Adrenal gland (tissue), 19 donors: ENCODE measurements at places on chromosomes 2 and 18. TPM values are rescaled to one million over a fixed set of nuclear protein-coding genes. Genes with fewer than 3 reads are reported as not detected.

DNA sequence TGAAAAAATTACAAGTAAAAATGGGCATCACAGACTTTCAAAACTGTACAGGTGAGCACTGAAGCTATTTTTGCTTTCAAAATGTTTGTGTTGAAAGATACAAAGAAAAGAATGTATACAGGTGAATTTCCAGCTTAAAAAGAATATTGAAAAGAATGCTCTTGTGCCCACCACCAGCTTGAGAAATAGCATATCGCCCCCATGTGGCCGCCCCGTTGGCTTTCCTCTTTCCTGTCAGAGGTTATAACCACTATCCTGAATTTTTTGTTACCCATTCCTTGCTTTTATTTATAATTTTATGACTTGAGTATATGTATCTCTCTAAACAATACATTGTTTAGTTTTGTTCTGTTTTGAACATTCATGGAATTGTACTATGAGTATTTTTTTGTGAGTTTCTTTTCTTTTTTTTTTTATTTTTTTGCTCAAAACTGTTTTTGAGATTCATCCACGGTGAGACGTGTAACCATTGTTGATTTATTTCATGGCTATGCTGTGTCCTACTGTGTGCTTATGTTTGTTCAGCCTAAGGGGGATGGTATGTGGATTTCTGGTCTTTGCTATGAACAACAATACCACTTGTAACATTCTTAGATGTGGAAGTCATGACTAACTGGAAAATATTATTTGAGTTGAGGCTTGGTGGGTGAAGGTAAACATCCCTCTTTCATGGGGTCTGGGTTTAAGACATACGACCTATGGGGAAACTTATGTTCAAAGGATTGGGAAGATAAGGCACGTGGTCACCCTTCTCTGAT, 11.6 kb downstream of the TRPM8 start:
- no peak overlapping the region for H3K4me3 ChIP-seq
- DNase-seq: no peak
- no peak overlapping the region for H3K27ac ChIP-seq

CHST9 gene
- 0.14 TPM for total RNA-seq

GRCh38 chr2:28390746-28391563, 1.7 kb upstream of the FOSL2 start:
- DNase-seq: peak; percentile 92
- peak overlapping the region; percentile 90 for H3K4me3 ChIP-seq
- no peaks in the 10 kb centered on the region for H3K27me3 ChIP-seq
- peak overlapping the region; percentile 94 for H3K27ac ChIP-seq
- H3K4me1 ChIP-seq: peaks cover 14% of the 10 kb centered on the region

- H3K27me3 ChIP-seq: no peaks in the 10 kb centered on the region
- no peak for DNase-seq
- H3K27ac ChIP-seq: peak overlapping the region; percentile 77
- peaks cover 15% of the 10 kb centered on the region for H3K4me1 ChIP-seq
These were observed 949 bp downstream of the CDC42EP3 start for GRCh38 chr2:37670378-37671008.

GRCh38 chr2:4882941-4883340, 809.2 kb upstream of the SOX11 start:
- H3K27me3 ChIP-seq: no peaks in the 10 kb centered on the region
- H3K4me1 ChIP-seq: no peaks in the 10 kb centered on the region
- DNase-seq: no peak
- H3K27ac ChIP-seq: no peak overlapping the region

- no peaks in the 10 kb centered on the region for H3K4me1 ChIP-seq
- DNase-seq: no peak
- no peaks in the 10 kb centered on the region for H3K36me3 ChIP-seq
- H3K27me3 ChIP-seq: no peaks in the 10 kb centered on the region
These were observed 5.9 kb upstream of the CETN1 start for GRCh38 chr18:574149-574860.

ZNF385B gene
- 15.3 TPM for total RNA-seq

- no peak for DNase-seq
- H3K4me1 ChIP-seq: no peaks in the 10 kb centered on the region
- H3K27ac ChIP-seq: no peak overlapping the region
- no peaks in the 10 kb centered on the region for H3K27me3 ChIP-seq
- H3K36me3 ChIP-seq: no peaks in the 10 kb centered on the region
- no peak overlapping the region for H3K4me3 ChIP-seq
These were observed 33.5 kb upstream of the ZEB2 start for GRCh38 chr2:144553379-144553778.

DNA sequence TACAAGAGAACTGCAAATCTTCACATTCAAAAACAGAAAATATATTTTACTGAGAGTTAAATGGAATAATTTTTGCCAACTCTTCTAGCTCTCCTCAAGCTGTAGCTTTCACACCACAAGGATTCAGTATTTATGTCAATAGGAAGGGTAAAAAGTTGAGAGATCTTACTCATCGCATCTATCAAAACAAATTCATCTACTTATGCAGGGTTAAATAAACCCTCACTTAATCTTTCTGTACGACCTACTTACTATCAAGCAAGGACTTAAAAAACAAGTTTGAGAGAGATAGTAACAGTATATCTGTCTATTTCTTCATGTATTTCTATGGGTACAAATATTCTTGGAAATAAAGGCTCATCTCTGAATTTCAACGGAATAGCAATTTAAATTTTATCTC, 35.5 kb downstream of the SIGLEC15 start:
- no peaks in the 10 kb centered on the region for H3K4me1 ChIP-seq
- no peaks in the 10 kb centered on the region for H3K36me3 ChIP-seq
- no peaks in the 10 kb centered on the region for H3K27me3 ChIP-seq
- no peak overlapping the region for H3K4me3 ChIP-seq
- no peak overlapping the region for H3K27ac ChIP-seq

- H3K4me1 ChIP-seq: peaks cover 27% of the 10 kb centered on the region
- DNase-seq: no peak
- no peaks in the 10 kb centered on the region for H3K27me3 ChIP-seq
- no peaks in the 10 kb centered on the region for H3K36me3 ChIP-seq
- no peak overlapping the region for H3K27ac ChIP-seq
- H3K4me3 ChIP-seq: no peak overlapping the region
These were observed 39.2 kb downstream of the GALNT1 start for GRCh38 chr18:35620765-35621164.

DNA sequence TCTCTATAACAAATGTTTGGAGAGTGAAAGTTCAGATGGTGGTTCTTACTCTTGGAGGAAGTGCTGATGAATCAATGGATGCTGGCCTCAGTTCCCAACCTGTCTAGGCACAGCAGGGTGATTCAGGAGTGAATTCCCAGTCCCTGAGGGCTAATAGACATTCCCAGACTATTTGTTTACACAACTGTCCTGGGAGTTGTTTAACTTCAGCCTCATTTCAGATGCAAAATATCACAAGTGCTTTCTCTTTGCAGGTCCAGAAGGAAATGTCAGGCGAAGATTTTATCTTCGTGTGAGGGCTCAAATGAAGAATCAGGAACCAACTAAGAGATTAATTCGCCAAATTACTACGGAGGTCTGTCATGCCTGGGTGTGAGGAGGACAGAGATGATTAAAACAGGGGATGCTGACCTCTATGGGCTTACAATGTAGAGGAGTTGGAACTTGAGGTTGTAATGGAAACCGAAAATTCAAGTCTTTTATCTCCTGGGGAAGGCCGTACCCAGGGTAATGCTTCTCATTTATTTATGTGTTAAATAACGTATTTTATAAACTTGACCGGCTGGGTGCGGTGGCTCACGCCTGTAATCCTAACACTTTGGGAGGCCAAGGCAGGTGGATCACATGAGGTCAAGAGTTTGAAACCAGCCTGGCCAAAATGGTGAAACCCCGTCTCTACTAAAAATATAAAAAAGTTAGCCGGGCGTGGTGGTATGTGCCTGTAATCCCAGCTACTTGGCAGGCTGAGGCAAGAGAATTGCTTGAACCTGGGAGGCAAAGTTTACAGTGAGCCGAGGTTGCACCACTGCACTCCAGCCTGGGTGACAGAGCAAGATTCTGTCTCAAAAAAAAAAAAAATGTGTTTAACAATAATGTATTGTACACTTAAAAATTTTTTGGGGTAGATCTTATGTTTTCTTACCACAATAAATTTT, 38.7 kb upstream of the SLC1A4 start:
- H3K27ac ChIP-seq: no peak overlapping the region
- H3K4me1 ChIP-seq: no peaks in the 10 kb centered on the region
- no peak for DNase-seq
- H3K36me3 ChIP-seq: no peaks in the 10 kb centered on the region
- no peak overlapping the region for H3K4me3 ChIP-seq
- no peaks in the 10 kb centered on the region for H3K27me3 ChIP-seq

PTPRN gene
- total RNA-seq: 1.7 TPM
